ENCODE measurements at places on chromosomes 13 and 19.
A peak's percentile ranks its signal among the peaks of the same experiment; 100 is the strongest.

DNA sequence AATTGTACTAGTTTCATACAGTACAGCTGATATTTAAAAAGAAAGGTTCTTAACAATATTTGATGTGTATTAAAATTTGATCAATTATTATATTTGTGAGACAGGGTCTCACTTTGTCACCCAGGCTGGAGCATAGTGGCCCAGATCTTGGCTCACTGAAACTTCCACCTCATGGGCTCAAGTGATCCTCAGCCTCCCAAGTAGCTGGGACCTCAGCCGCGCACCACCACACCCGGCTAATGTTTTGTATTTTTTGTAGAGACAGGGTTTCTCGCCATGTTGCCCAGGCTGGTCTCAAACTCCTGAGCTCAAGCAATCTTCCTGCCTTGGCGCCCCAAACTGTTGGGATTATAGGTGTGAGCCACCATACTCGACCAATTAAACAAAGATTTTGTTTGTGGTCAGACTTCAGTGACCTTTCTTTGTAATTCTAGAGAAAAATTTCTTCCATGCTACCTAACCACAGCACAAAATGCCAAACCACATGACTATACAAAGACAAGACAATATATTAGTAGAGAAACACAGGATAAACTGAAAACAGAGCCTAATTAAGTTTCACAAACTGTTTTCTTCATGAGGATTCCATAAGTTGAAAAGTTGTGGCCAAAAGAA, 59.6 kb downstream of the RBM26 start:
- no peak for DNase-seq

- peak; percentile 7 for DNase-seq
Measured at GRCh38 chr13:30735025-30735871, at the start of gene ALOX5AP. Gene ALOX5AP (plus strand): TSS chr13:30735543. CDS start chr13:30735606, 63 bp downstream.

GRCh38 chr13:99353836-99354235, 46.6 kb upstream of the GPR183 start:
- no peak for DNase-seq

GRCh38 chr13:50676602-50677001, 166.9 kb downstream of the DLEU7 start:
- no peak for DNase-seq

- DNase-seq, result no peak
Measured at GRCh38 chr13:30847650-30848307, 58.3 kb upstream of the MEDAG start.

- no peak for DNase-seq
Measured at GRCh38 chr19:48711106-48711662, 8.3 kb downstream of the MAMSTR start.

DNA sequence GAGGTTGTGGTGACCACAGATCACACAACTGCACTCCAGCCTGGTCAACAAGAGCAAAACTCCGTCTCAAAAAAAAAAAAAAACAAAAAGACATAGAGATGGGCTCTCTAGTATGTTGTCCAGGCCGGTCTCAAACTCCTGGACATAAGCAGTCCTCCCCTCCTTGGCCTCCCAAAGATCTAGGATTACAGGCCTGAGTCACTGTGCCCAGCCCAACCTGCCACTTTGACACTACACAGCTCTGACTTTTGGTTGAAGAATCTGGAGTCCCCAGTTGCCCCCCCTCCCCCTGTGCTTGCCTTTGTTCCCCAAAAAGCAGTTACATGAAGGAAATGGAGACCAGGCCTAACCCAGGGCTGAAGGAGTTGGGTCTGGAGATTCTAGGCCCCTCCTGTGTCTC, 12.9 kb downstream of the CARM1 start:
- no peak for DNase-seq

DNA sequence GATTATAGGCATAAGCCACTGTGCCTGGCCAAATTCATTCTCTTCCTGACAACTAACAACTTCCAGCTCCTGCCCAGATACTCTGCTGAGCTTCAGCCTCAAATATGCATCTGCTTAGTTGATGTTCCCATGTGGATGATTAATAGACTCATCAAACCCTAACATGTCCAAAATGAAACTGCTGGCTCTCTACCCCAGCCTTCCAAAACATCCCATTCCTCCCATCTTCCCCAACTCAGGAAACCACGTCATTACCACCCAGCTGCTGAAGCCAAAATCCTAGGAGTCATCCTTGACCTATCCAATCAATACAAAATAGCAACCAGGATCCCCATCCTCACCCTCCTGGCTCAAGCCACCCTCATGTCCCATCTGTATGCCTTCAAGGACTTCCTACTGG, 20.9 kb downstream of the POU2F2 start:
- DNase-seq, result no peak

GRCh38 chr19:30884146-30884812, 465.0 kb downstream of the TSHZ3 start:
- DNase-seq, result no peak

- DNase-seq, result no peak
Measured at GRCh38 chr13:73096173-73096572, 37.4 kb downstream of the KLF5 start.

DNA sequence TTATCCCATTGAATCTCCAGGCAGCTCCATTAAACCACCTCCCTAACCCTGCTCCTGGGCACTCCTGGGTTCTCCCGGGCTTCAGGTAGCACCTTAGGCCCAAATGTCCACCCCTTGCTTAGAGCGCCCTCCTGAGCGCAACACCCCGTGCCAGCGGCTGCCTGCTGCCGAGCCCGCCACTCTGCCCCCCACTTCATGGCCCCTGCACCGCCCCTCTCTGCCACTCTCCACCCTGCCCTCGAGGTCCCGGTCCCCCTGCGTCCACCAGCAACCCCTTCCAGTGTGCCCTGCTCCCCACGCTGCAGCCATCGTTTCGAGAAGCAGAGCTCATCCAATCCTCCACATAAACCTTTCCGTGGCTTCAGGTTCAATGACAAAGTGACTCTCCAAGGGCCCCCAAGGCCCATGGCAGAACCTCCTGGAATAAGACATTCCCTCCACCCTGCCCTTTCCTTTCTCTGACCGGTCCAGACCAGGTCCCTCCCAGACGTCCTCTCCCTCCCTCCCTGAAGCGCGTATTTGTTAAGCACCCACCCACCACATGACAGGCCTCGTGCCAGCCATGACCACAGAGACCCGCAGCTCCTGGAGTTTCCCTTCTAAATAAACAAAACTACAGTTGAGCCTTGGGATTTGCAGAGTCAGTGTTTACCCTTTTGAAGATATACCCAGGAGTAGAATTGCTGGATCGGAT, 66.6 kb downstream of the ARHGEF18 start:
- DNase-seq, result no peak

GRCh38 chr13:31957772-31958171, 73.8 kb upstream of the FRY start:
- no peak for DNase-seq

DNA sequence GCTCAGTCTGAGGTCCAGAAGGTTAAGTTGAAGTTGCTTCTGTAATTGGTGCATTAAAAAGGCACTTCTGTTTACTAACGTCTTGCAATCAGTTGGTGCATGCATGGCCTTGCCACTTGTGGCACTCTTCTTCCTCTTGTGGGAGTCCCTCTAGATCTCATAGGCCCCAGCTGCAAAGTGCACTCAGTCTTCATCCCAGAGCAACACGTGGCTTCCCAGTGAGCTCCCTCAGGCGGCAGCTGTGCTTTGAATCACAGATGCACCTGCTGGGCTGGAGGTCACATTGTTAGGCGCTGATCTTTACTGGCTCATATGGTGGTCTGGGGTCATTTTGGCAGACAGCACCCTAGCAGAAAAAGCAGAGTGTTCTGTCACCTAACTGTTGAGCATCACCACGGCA, 215.7 kb downstream of the ZNF536 start:
- DNase-seq, result no peak

GRCh38 chr13:90365130-90365529, 982.4 kb upstream of the MIR17HG start:
- DNase-seq, result no peak

DNA sequence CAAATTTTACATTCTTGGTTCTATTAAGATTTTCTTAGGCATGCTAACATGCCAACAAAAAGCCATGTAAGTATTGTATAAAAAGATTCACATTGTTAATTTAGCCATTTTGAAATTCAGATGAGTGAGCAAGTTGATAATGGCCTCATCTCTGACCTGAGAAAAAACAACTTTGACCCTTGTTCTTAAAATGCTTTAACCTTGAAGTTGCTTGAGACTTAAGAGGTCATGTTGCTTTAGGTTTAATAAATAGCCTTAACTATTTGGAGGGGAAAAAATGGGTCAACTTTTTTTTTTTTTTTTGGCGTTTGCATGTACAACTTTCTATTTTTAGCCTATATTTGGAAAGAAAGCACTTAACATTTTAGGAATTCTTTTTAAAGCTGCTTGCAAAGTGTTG, 6.0 kb downstream of the MIR17HG start:
- no peak for DNase-seq

GRCh38 chr13:48570216-48570828, 37.4 kb upstream of the RCBTB2 start:
- DNase-seq, result no peak

DNA sequence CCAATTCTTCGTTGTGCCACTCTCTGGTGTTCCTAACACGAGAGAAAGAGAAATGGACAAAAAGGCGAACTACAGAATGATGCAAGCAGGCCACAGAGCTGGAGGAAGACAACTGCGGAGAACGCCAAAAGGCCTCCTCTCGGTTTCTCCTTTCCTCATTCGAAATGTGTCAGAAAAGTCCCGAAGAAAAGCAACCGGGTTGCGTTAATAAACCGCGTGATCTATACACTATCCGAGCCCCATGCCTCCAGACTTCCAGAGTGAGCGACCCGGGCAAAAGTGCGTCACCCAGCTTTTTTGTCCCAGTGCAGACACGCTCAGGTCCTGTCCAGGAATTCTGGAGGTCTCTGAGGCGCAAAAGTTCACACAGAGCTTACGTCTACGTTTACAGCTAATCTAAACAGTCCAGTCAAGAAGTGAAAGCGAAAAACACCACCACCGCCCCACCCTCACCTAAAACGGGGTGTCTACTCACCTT, 413 bp downstream of the N4BP2L2 start:
- no peak for DNase-seq

- DNase-seq, result no peak
Measured at GRCh38 chr13:80923907-80924306, 583.0 kb upstream of the SPRY2 start.

DNA sequence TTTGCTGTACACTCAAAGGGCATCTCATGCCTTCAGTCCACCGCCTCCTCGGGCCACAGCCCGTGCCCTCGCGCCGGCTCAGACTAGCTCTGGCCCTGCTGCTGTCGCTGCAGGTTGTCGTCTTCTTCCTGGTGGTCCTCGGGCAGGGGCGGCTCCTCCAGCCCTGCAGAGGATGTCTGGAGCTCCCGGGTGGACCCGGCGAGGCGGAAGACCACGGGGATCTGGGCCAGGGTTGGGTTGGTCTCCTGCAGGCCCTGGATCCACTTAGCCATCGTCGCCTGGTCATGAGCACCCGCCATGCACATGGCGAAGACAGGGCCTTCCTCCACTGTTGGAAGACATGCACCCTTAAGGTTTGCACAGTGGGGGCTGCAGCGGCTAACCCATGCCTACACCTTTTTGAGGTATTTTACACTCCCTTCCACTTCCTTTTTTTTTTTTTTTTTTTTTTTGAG, 489 bp upstream of the ZNF653 start:
- no peak for DNase-seq

DNA sequence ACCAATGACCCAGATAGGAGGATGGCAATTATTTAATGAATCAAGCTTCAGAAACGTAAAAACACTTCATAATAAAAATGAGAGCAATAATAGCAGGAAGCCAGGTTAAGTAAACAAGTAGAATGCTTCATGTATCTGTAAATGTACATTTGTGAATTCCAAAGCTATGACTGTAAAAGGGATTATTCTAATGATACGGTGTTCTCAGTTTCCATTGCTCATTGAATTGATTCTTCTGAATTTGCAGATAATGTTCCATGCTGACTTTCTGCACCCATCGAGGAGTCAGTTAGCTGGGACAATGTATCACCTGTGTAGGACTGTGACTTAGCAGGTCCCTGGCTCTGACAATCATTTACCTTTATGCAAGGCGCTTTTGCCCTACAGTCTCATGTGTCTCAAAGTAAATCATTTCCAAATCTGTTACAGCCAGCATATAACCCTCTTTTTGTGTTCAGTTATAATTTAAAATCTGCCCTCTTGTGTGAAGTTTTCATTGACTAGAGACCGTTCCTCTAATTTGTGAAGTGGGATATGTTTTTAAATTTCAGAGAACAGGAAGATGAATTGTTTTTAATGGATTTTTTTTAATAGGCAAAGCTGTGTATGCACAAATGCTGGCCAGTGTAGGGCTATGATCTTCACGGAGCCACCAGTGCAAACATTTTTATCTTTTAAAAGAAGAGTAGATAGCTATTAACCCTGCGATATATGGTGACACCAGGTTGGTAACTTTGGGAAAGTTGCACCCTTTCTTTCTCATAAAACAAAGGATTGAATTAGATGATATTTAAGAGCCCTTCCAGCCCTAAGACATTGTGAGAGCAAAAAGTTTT, 267.1 kb downstream of the KLF5 start:
- DNase-seq, result no peak

DNA sequence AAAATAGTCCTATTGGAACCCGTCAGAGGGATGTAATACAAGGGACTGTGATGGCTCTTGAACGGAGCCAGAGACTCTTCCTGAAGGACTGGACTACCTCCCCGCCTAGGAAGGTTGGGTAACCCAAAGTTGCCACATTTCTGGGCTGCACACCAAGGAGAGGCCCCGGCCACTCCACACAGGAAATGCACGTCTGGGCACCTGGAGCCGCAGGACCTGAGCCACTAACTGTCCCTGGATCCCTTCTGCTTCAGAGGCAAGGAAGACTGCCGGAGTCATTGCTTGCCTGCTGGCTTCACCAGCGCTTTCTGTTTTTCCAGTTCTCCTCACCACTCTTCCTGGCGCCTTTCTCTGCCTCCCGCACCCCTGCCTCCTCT, 1.2 kb upstream of the FLT1 start:
- no peak for DNase-seq

- DNase-seq, result no peak
Measured at GRCh38 chr13:37919329-37919880, 49.8 kb upstream of the TRPC4 start.

DNA sequence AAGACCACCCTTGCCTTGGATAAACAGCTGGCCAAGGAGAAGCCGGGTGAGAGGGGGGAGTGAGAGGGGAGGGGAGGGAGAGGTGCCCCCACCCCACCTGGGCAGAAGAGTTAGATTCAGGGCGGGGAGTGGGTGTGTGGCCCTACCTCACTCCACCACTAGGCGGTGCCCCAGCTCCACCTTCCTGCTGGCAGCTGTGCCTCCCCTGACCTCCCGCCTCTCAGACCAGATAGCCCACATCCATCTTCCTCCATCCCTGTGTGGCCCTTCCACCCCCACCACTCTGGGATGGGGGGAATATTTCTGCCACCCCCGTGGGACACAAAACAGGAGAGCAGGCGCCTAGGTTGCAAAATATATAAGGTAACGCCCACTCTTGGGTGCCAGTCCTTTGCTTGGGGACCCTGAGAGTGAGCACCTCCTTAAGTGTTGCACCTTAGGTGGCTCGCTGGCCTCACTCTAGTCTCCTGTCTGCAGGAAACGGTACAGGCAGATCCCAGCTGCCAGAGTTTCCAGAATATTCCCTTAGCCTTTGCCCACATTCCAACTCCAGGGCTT, 13.8 kb upstream of the EHD2 start:
- DNase-seq, result peak; percentile 35

- DNase-seq, result no peak
Measured at GRCh38 chr19:6044056-6044805, 66.1 kb downstream of the RFX2 start.

GRCh38 chr13:80118099-80118498, 222.8 kb downstream of the SPRY2 start:
- DNase-seq, result no peak

Measured in stimulated activated CD4-positive, alpha-beta T cell treated with anti-CD3 and anti-CD28 coated beads, Interleukin-1b, Interleukin-23, amount 100 ng/mL, for 1 hour (primary cell).